H9 (cell line): ENCODE measurements at places on chromosomes 1 and 21.
A peak's percentile ranks its signal among the peaks of the same experiment; 100 is the strongest.

DNA sequence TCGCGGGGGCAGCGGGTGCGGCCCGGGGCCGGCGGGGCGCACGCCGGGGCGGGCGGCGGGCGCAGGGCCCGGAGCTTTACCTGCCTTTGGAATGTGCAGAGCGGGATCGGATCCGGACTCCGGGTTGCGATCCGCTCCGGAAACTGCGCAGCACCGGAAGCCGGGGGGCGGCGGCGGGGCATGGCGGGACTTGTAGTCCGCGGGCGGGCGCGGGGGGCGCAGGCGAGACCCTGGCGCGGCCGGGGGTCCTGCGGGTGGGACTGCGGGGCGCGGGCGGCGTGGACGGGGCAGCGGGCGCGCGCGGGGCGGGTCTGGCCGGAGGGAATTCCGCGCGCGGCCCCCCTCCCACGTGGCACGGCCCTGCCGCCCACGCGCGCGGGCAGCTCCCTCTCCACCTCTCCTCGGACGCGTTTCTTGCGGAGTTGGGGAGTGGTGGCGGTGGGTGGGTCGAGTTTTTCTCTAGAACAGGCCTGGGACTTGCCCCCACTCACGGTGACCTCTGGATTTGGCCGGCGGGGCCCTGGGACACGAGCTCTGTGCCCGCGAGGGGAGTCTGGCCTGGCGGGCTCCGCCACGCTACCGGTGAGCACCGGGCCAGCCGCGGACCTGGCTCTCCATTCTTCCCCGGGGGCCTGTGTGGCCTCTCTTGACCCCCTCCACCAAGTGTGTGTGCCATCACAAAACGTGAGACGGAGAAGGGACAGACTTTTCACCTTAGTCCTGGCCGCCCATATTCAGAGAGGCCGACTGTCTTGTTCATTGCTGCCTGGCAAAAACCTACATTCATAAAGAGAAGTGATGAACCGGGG, at the start of gene PRDM15:
Gene PRDM15, minus strand, starts transcription at position 155 of the 809 bp plus-strand sequence. CDS start 18,981 bp downstream, outside the sequence.
- DNase-seq = peak; percentile 84

DNA sequence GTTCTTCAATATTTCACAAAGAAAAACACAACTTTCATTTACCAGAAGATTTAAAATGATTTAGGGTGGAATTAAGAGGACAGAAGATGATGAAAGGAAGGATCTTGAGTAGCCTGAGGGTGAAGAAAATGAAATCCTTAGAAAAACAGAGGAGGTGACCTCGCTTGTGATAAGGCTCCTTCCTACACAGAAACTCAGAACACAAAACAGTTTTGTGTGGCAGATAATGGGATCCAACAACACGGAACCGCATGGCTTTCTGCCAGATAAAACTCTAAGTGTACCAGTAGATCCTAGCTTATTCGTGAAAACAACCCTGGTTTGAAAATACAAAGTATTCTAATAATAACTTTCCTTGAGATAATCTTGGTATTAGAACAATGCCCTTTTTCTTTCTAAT, 74.0 kb upstream of the EXO1 start:
- no peak for DNase-seq

DNA sequence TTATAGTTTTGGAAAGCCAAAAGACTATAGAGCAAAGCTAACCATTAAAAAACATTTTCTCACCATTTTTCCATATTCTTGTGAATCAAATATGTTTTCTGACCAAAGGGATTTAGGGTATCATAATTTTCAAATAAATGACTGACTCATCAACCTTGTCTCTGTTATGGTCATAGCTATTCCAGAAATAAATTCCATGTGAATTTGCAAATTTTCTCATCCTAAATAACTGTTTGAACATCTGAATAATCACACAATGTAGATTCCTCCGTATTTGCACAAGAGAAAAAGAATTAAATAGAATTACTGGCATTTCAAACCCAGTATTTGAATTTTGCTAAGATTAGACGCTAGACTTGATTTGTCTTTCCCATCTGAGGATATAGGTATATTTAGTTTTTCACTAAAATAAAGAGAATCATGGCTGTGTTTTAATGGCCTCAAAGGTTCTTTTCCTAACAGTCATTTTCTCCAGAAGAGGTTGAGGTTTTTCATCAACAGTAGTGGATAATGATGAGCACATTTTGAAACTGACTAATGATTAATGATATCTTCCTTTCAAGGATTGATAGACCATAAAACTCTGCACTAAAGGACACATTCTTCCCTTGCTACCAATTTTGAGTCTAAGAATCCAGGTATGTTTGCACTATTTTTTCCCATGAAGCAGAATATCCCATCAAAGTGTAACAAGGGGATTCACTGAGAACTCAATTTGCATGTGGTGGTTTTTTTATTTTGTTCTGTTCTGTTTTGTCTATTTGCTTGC, 9.5 kb upstream of the DUSP23 start:
- DNase-seq = no peak

DNA sequence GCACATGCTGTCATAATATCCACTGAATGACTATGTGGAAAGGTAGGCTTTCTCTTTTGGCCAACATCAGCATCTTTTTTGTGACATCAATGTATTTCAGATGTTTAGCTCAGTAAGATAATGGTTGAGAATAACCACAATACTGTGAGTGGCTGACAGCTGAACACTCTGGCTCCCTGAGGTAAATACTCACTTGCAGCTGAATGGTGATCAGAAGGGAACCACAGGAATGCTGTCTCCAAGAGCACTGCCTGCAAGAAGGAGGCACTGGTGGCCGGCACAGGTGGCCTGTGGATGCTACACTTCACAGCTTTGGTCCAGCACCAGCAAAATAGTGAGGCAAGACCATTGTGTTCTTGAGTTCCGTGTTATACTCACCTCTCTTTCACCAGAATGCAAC, 118.7 kb upstream of the PPM1J start:
- DNase-seq = no peak

GRCh38 chr1:165080253-165080896, 276.1 kb downstream of the LMX1A start:
- DNase-seq = no peak

- no peak for DNase-seq
These were observed 2.1 kb downstream of the GALNT2 start for GRCh38 chr1:230068952-230069684.

- no peak for DNase-seq
These were observed 142.0 kb downstream of the IGSF21 start for GRCh38 chr1:18249631-18250030.

- DNase-seq = no peak
These were observed 1.0 kb downstream of the BTG2 start for GRCh38 chr1:203306089-203306964.

DNA sequence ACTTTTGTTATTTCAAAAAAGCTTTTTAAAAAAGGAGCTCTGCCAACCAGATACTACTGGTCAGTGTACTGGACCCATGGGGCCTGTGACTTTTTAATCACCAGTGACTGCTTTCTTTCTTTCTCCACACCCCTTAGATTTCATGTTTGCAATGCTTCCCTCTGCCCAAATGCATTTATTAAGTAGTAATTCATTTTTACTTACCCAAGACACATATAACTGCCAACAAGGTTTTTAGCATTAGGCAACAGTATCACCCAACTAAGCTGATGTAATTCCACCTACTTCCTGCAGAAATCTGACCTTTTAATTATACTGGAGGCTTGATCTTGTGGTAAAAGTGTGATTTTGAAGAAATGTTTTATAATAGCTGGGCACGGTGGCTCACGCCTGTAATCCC, 12.5 kb downstream of the MECR start:
- DNase-seq = no peak

GRCh38 chr1:53747841-53748240, 8.9 kb upstream of the GLIS1 start:
- DNase-seq = no peak

GRCh38 chr1:162918151-162918754, 57.3 kb upstream of the CCDC190 start:
- no peak for DNase-seq

- DNase-seq = peak; percentile 26
These were observed 29.9 kb upstream of the POFUT2 start for GRCh38 chr21:45317398-45318145.

GRCh38 chr1:236534151-236534651, 10.4 kb downstream of the LGALS8 start:
- DNase-seq = no peak

- DNase-seq = no peak
These were observed 2041.6 kb downstream of the NCAM2 start for GRCh38 chr21:23039846-23040245.

GRCh38 chr1:157404063-157404501, 148.2 kb downstream of the FCRL5 start:
- DNase-seq = no peak

DNA sequence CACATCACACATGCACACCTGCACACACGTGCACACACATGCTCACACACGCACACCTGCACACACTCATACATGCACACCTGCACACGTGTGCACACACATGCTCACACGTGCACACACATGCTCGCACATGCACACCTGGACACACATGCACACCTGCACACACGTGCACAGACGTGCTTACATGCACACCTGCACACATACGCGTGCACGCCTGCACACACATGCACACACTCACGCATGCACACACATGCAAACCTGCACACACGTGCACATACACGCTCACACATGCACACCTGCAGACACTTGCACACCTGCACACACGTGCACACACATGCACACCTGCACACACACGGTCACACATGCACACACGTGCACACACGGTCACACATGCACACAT, 32.6 kb downstream of the CFAP74 start:
- no peak for DNase-seq

GRCh38 chr1:53549287-53549686, 90.1 kb downstream of the DMRTB1 start:
- DNase-seq = no peak

DNA sequence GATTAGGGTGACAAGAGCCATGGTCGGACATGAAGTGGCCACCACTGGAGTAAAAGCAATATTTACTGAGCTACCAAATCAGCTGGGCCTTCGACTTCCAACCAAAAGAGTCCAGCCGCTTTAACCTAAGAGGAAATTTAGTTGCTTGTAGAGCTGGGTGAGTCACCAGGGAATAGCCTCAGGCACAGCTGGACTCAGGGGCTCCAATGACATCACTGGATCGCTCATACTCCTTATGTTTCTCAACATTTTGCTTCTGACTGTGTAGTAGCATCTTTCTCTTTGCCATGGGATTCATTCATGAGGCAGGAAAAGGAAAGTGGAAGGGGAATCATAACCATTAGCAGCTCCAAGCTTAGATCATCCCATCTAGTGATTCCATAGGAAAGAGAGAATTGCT, 664.4 kb downstream of the MATN1 start:
- DNase-seq = no peak

GRCh38 chr1:192913683-192914082, 104.8 kb downstream of the RGS2 start:
- DNase-seq = no peak

DNA sequence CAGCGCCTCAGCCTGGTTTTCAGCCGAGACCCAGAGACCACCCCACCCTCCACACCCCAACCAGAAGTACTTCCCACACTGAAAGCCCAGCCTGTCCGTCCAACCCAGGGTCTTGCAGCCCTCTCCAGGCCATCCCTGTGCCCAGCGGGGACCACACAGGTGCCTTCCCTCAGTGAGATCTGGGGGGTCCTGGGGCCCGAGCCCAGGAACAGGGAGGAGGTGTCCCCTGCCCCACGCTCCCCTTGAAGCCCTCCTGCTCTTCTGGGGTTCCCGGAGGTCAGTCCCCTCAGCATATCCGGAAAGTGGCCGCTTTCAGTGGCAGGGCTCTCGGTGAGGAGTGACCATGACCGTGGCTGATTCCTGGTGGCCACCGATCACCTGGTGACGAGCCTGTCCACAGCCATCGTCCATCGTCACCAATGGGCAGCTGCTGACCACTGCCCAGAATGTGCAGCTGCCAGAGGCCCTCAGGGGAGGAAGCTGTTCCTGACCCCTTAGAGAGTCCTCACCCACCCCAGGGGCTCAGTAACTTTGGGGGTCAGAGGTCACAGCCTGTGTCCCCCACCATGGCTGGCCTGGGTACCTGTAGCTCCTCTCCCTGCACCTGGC, 3.4 kb downstream of the TMEM240 start:
- DNase-seq = no peak

GRCh38 chr1:57989877-57990276, 556.6 kb downstream of the OMA1 start:
- no peak for DNase-seq

GRCh38 chr1:58785442-58786058, 1.7 kb upstream of the JUN start:
- DNase-seq = peak; percentile 71

- no peak for DNase-seq
These were observed 20.9 kb upstream of the RAB4A start for GRCh38 chr1:229249854-229250644.

DNA sequence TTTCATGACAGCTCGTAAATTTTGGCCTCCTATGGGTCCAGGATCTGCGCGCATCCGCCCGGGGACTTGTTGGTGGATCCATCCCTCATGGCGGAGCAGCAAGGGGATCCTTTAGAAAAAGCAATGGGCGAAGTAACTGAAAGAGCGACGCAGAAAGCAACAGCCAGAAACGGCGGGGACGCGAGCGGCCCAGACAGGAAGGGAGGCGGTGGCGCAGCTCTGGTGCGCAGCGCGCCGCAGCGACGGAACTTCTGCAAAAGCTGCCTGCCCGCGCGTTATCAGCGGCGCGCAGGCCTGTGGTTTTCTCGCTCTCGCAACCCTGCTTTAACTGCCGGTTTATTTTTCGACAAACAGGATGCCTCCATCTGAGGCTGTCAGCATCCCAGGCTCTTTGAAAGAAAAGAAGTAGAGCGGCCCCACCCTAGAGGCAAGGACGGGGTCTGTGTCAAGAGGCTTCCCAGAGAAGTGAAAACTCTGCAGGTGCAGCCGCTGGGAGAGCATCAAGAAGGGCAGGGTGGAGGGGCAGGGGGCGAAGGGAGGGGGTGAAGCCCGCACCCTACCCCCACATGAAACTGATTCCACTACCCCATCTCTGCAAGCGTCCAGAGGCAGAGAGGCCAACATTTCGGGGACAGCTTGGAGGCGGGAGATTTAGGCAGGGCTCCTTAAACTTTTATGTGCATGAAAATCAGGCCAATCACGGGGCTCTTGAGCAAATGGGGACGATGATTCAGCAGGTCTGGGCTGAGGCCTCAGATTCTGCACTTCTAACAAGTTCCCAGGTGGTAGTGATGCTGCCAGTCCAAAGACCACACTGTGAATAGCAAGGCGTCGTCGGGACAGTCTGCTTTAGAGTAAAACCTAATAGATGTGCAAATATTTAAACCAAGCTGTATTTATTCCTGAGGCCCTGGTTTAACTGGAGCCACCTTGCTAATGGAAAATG, 22.2 kb downstream of the RUNX1 start:
- peak; percentile 70 for DNase-seq

DNA sequence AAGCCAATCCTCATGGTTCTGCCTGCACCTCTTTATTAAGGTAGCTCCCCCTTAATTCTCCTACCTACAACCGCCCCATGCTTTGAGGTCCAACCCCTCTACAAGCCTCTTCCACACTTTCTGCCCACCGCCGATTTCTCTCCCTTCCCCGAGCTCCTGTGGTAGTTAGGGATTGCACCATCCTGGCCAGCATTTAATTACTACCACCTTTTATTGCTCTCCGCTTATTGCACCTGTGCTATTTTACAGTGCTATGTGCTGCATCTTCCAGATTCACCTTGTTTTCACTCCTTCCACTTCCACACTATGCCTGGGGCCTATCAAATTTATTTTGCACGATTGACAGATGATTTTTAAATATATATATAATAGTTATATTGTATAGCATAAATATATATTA, 29.3 kb upstream of the DNAJC11 start:
- DNase-seq = no peak
